ENCODE measurements at places on chromosomes 13 and 19.
A peak's percentile ranks its signal among the peaks of the same experiment; 100 is the strongest.

DNA sequence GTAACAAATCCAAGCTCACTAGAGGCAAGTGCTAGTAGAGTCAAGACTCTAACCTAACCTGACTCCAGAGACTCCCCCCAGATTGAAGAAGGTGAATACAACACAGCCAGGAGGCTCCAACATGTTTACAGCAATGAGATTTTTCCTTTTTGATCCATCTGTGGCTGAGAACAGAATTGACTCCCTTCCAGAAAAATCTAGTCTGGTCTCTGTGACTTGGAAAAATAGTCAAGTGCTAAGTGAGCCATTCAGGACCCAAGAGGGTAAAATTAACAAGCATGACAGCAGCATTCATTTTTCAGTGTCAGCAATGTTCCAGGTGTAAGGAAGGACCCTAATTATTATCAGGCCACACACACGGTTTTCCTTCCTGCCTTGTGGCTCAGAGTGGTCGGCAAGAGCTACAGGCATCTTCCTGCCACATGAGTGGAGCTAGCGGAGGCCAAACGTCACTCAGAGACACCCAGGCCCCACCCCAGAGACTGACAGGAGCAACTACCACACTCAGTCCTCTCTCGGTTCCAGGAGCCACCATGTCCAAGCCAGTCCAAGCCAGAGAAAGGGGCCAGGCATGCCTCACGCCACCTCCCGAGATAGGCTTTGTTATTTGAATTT is 395.1 kb downstream of the FOXO1 start:
- DNase-seq, result no peak

DNA sequence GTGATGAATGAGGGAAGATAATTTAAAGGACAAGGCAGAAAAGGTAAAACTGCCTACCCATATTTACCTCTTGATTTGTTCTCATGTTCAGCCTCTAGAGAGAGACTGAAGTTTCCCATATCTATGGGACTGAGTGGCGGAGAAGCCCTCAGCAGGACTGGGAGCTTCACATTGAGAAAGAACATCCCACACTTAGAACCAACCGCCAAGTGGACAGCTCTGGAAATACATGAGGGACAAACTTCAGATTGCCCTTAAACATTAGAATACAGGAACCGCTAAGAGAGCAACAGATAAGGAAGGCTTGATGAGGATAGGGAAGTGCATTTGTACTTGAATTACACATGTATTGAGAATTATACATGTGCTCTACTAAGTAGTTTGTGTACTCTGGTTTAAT is 316.0 kb upstream of the MIR17HG start:
- DNase-seq, result no peak

GRCh38 chr19:35528218-35529038 is at the start of gene SBSN:
Gene SBSN (minus strand): TSS chr19:35528311. CDS start chr19:35528281, 30 bp downstream.
- no peak for DNase-seq

GRCh38 chr19:44822670-44823372 is 13.9 kb downstream of the BCAM start:
- no peak for DNase-seq

DNA sequence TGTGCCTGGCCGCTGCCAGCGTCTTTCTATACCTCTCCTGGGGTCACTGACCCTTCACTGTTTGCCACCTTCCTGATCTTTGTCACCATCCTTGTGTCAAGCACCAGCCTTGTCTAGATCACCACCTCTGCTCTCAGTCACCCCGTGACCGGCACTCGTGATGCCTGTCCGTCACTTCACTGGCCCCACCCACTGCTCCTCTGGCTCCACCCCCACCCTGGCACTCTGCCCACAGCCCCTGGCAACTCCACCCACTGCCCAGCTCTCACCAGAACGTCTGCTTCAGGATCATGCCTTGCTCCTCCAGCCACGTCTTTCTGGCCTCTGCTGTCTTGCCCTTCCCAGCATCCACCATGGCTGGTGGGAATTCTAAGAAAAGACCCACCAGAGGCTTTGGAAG is 24.8 kb upstream of the PLA2G4C start:
- no peak for DNase-seq

DNA sequence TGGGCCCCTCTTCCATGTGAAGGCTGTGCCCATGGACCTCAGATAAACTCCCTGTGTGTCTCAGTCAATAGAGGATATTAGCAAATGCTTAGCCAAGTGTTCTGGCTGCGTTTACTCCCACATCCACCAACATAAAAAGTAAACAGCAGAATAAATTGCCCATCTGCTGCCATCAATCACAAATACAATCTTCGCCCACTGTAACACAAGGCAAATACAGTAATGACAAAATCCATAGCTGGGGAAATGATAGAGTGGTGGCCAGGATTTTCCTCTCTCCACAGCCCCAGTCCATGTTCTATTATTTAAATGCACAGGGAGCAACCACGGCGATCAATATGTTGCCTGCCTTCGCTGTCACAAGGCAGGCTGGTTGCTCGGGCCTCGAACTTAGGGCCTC is 376.5 kb downstream of the UQCRFS1 start:
- no peak for DNase-seq

- DNase-seq, result no peak
Observed at GRCh38 chr19:39003796-39004195, 28.3 kb upstream of the FBXO17 start.

GRCh38 chr19:15010501-15011300 is 31.0 kb upstream of the SLC1A6 start:
- no peak for DNase-seq

DNA sequence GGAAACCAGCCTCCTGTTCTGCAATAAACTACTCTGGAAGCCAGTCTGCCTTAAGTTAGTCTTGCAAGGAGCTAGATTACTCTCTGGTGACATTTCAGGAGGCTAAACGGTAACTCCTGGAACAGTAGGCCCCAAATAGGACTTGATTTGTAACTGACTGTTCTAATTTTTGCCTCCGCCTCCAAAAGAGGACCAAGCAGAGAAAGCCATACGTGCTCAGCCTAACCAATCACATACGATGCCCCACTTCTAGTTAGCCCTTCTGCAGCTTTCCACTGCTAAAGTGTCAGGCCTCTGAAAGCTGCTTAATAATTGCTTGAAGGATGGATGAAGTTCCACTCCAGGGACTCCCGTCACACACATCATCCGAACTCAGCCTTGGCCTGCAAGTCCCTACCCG is 744 bp downstream of the ZNF805 start:
- DNase-seq, result no peak

DNA sequence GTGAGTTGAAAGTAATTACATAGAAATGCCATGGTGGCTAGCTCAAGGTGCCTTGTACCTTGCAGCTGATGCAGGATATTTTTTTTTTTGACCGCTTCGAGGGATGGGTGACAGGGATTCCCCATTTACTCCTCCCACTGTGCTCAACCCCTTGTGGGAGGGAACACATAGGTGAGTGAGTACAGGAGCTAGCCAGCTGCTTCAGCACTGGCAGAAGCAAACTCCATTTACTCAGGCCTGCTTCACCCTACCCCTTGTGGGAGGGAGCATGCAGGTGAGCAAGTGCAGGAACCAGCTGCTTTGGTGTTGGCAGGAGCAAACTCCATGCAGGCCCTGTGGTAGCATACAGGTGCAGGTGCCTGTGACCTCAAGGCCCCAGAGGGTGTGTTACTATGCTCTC is 330.1 kb downstream of the TDRD3 start:
- no peak for DNase-seq

GRCh38 chr13:41520660-41521630 is 63.6 kb downstream of the RGCC start:
- no peak for DNase-seq

GRCh38 chr13:105937451-105937850 is 598.0 kb downstream of the EFNB2 start:
- DNase-seq, result peak; percentile 46

DNA sequence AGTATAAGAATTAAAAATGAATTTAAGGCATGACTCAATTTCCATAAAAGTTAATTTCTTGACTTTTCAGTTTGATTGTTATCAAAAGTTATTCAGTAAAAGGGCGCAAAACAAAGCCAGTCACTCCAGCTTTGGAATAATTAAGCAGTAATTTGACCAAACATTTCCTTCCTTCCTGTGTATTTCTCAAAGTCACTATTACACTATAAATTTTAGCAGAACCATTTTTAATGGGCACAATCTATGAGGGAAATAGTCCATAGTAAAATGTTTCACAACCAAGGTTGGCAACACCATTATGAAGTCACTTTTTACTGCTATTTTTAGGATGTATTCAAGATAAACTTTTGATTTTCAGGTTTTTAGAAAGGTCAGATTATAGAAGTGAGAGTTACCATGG is 91.0 kb downstream of the DACH1 start:
- DNase-seq, result no peak

DNA sequence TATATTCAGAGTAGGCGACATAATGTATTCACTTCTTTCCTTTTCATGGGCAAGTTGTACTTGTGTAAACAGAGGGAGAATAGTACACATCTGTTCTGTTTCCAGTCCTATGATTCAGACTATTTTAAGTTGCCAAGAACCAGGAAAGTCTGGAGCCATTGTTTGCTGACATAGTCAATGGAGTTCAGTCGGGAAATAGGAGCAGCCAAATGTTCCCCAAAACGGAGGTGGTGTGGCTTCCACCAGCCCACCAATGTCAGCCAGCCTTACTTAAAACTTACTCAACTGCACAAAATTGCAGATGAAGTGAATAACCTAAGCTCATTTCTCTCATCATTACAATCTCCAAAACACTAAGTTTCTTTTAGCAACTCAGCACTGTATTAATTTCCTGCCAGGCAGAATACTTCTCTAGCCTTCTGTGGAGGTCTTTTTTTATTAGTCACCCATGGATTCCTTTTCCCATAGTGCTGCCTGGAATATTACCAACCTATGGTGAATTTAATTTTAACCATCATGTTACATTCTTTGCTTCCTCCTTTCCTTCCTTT is 22.3 kb upstream of the CSNK1A1L start:
- peak; percentile 52 for DNase-seq

- DNase-seq, result no peak
Observed at GRCh38 chr19:30799865-30800755, 427.9 kb downstream of the ZNF536 start.

DNA sequence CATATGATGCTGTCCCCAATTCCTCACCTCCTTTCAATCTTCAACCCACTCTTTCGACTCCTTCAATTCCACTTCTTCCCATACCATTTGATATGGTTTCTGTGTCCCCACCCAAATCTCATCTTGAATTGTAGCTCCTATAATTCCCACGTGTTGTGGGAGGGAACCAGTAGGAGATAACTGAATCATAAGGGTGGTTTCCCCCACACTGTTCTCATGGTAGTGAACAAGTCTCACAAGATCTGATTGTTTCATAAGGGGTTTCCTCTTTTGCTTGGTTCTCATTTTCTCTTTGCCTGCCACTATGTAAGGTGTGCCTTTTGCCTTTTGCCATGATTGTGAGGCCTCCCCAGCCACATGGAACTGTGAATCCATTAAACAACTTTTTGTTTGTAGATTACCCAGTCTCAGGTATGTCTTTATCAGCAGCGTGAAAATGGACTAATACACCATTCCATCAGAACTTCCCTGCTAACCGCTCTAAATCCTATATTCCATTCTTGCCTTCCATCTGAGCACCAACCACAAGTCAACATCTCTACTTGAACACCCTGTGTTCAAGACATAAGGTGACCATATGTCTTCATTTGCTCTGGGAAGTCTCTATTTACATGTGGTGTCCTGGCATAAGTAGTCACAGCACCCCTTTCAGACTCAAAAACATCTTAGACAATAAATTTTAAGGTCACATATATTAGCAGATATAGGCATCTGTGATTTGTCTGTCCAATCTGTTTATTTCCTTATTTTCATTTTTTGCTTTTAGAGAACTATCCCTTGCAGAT is 122.9 kb downstream of the TSHZ3 start:
- DNase-seq, result no peak

DNA sequence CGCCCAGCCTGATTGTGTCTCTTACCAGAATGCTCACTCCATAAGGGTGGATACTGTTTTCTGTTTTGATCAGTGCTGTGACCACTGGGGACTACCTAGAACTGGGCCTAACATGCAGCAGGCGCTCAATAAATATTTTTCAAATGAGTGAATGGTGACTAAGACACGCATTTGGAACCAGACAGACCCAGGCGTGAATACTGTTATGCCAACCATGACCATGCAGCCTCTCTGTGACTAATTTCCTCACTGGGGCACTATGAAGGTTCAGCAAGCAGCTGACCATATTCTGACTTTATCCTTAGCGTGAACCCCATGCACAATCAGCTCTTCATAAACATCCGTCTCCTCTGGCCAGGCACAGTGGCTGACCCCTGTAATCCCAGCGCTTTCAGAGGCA is 13.0 kb upstream of the SPC24 start:
- no peak for DNase-seq

- no peak for DNase-seq
Observed at GRCh38 chr19:19417628-19418245, 12.3 kb downstream of the GATAD2A start.

DNA sequence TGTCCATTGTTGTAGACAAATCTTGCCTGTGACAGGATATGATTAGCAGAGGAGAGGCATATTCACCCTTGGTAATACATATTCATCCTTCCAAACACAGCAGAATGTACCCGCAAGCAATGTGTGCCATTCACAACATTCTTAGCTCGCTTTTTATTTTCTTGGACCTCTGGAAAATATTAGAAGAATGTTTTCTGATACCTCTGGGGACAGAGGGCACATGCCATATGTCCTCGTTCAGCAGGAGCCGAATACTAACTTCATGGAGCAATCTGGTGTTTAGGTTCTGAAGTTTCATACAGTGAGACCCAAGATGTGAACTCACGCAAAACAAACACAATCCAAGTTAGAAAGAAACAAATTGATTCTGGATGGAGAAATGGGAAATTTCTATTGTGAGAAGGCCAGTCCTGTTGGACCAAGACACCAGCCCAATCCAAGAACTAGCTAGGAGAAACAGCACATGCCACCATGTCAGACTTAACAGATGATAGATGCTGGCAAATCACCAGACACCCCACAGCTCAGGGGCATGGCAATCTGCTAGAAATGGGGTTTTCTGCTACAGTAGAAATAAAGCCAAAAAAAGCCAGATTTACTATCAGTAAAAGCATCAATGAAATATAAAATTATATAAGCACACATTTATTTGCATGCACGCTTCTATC is 297.4 kb downstream of the DCLK1 start:
- peak; percentile 58 for DNase-seq

- DNase-seq, result no peak
Observed at GRCh38 chr13:110297766-110298504, 9.0 kb downstream of the COL4A1 start.
